ENCODE measurements at places on chromosomes 13 and 19.

DNA sequence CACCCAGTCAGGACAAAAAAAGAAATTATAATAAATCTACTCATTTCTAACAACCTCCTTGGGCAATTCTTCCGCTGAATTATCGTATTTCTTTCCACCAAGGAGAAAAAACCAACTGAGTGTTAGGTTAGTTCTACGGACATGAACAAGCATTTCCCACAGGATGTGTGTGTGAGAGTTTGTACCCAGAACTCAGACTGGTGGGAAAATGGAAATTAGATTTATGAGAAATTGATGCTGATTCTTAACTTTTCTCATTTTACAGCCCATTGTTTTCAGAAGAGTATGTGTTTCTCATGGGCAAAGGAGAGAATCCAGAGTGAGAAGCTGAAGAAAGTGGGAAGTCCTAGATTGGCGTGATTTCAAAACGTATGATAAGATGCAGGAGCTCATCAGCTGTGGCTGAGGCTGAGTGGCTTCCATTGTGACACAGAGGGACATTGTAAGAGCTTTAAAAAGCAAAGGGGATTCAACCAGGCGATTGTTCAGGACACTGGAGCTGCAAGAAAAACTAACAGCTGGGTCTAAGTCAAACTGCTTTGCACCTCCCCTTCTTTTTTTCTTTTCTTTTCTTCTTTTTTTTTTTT lies 184.7 kb upstream of the ARGLU1 start:
- DNase-seq: no peak

DNA sequence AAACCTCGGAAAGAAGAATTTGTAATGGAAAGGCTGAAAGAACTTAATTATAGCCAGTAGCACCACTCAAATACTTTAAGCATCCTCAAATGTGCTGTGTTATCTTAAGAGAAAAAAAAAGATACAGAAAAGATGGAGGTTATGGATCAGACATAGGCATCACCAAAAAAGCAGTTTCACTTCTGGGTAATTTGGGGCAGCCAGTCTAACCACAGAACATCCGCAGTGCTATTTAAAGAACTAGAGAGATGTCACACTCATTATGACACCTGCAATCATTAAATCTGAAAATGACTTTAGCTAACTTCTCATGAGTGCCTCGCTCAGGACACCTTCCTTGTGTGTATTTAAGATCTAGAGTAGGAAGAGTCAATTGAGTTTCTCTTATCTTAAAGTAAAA lies 211.8 kb downstream of the RBM26 start:
- no peak for DNase-seq

GRCh38 chr13:109111141-109111540 lies 481.7 kb downstream of the MYO16 start:
- DNase-seq: no peak

DNA sequence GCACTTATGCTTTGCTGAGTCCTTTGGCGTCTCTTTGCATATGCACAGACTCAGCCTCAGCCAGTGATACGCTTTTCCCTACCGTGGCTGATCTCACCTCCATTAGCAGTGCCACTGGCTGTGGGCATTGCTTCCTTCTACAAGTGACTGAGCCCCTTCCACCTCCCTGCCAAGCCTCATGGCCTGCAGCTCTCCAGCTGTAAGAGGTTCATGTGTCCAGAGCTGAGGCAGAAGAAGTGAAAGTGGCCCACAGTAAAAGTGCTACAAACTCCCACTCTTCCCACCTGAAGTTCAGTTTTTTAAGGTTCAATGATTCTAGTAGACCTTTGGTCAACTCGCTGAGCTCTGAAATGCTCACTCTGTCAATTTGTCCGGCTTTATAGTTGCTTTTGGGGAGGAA lies 44.7 kb downstream of the SMARCA4 start:
- DNase-seq: no peak

- DNase-seq: peak; percentile 90
Measured at GRCh38 chr19:47370045-47370611, 21.0 kb downstream of the DHX34 start.

DNA sequence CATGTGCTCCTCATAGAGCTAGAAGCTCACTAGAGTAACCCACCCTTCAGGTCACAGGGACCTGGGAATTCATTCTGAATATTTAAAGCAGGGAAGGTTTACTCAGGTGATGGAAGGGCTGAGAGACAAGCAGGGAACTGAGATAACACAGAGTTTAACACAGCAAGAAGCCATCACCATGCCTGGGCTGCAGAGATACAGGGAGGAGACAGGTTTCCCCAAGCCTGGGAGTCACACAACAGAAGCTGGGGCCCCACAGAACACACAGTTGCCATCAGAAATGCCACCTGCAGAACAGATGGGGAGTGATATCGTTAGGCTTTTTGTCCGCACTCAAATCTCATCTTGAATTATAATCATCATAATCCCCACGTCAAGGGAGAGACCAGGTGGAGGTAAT lies 7.9 kb upstream of the CYSLTR2 start:
- no peak for DNase-seq

- no peak for DNase-seq
Measured at GRCh38 chr13:64801768-64802167, 2428.4 kb downstream of the PCDH9 start.

DNA sequence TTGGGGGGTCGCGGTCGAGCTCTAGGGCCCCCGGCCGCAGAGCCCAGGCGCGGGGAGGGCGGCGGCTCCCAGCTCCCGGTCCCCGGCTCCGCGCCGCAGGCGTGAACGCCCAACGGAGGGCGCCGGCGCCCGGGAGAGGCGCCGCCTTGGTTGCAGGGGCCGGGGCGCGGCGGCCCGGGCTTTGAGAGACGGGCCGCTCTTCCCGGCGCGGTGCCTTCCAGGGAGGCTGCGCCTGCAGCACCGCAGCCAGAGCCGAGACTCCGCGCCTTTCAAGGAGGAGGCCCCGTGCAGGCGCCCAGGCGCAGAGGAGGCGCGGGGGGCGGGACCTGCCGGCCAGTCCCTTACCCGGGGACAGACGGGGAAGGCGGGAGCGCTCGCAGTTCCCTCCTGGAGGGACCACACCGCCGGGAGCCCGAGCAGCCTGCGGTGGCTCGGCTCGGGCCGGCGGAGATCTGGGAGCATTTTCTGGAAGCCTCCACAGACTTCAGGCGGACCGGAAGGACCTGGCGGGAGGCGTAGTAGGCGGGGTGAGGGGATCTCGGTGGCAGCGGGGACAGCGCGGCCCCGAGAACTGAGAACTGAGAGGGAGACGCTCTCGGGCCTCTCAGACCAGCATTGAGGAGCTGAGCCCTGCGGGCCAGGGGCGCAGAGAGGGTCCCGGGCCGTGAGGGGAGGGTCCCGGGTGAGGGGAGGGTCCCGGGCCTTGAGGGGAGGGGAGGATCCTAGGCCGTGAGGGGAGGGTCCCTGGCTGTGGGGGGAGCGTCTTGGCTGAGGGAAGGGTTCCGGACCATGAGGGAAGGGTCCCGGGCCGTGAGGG lies 25.5 kb upstream of the MCF2L start:
- peak; percentile 26 for DNase-seq

DNA sequence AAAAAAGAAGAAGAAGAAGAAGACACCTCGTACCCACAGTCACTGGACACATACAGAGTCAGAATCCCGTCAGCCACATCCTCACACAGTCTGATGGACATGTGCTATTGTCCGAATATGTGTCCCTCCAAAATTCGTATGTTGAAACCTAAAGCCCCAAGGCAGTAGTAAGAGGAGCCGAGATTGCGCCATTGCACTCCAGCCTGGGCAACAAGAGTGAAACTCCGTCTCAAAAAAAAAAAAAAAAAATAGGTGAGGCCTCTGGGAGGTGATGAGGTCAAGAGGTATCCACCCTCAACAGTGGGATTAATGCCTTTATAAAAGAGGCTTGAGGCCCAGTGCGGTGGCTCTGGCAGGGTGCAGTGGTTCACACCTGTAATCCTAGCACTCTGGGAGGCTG lies 2.6 kb upstream of the DENND1C start:
- DNase-seq: no peak

DNA sequence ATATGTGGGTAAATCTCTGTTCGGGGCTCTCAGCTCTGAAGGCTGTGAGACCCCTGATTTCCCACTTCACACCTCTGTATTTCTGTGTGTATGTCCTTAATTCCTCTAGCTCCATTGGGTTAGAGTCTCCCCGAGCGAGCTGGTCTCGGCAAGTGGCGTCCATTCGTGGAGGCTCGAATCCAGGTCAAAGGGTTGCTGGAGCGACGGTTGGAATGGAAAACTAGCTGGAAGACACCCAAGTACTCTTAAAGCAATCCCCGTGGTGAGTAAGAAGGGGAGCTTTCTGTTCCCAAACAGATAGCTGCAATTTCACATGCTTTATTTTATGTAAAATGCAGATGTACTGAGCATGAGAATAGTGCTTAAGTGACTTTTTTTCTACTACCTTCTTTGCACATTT lies 277.5 kb upstream of the SGCG start:
- no peak for DNase-seq

- no peak for DNase-seq
Measured at GRCh38 chr13:98220271-98220791, 43.3 kb upstream of the RNF113B start.

GRCh38 chr19:41363371-41363752 lies 587 bp downstream of the B9D2 start:
- no peak for DNase-seq

DNA sequence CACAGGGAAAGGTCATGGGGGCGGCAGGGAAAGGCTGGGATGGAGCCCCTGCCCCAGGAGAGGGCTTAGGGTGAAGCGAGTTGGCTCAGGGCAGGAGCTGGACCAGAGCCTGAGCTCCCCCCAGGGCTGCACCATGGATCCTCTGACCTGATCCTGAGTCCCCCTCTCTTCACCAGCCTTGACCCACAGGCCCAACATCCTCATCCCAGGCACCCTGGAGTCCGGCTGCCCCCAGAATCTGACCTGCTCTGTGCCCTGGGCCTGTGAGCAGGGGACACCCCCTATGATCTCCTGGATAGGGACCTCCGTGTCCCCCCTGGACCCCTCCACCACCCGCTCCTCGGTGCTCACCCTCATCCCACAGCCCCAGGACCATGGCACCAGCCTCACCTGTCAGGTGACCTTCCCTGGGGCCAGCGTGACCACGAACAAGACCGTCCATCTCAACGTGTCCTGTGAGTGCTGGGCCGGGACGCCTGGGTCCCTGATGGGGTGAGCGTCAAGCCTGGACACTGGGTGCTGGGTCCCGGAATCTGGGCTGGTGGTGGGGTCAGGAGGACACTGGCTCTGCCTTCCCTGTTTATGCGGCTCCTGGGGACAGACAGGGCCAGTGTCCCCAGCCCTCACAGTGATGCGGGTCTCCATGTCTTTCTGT lies 842 bp downstream of the SIGLEC9 start:
- no peak for DNase-seq

- no peak for DNase-seq
Measured at GRCh38 chr19:7705387-7706187, 3.7 kb upstream of the FCER2 start.

DNA sequence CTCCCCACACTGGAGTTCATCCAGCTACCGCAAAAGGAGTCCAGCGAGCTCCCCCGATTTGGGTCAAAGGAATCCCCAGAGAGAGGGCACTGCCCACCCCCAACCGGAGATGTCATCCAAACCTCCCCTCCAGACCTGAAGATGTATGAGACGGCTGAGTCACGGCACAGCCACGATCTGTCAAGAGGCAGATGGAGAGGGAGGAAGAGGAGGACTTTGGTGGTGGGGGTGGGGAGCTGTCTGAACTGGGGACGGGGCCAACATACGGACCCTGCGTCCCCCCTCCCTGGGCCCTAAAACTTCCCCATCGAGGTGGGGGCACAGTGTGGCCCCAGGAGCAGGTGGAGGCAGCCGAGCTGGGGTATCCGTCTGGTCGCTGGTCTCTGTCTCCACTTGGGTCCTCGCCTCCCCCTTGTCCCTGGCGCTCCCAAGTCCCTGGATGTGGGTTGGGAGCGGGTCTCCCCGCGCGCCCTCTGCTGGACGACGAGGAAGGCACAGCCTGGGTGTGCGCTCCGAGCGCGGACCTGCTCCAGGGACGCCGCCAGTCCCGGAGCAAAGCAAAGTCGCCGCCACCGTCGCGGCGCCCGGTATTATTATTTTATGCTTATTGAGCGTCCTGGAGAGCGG lies 3.8 kb downstream of the PDE4A start:
- peak; percentile 77 for DNase-seq

GRCh38 chr19:17244618-17245534 lies 843 bp downstream of the NR2F6 start:
- no peak for DNase-seq

DNA sequence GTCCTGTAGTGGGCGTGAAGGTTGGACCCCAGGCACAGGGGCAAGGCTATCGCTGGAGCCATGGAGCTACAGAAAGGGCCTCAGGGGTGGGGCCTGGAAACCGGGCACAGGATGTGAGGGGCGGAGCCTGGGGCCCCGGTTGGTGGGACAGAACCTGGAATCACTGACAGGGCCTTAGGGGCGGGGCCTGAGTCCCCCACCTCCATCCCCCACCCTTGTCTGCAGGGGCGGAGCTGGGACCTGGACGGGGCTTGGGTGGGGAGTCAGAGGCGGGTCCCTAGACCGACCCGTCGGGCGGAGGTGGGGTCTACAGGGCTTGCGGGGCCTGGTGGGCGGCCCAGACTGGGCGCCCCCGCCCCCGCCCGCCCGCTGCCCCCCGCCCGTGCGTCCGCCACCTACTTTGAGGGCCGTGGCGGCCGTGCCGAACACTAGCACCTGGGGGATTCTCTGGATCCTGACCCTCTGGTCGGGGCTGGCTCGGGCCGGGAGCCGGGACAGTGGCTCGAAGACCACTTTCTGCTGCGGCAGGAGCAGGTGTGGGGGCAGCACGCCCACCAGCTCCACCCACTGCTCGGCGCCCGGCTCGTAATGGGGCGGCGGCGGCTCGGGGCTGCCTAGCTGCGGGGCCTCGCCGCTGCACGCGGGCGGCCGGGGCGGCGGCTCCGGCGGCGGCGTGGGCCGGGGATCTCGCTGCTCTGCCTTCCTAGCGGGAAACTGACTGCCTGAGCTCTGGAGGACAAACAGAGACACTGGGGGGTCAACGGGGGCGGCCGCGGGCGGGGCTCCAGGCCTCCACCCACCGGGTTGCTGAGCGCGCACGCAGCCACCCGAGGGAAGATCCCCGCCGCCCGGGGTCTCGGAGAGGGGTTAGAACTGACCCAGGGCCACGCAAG lies 26.3 kb downstream of the DCAF15 start:
- DNase-seq: peak; percentile 40

GRCh38 chr13:52862358-52863206 lies 14.1 kb upstream of the PCDH8 start:
- no peak for DNase-seq

DNA sequence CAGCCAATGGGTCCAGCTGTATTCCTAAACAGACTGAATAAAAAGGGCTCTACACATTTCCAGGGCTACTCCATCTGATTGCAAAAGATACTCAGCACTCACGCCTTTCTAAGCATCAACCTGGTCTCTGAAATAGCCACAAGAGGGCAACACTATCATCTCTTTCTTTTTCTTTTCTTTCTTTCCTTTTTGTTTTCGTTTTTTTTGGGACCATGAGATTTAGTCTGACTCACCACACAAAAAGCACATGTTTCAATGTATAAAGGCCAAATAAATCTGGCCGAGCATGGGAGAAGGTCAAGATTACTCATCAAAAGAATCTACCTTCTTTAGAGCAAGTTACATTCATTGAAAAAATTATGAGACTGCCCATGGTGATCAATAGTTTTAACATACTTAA lies 805.6 kb upstream of the ARGLU1 start:
- peak; percentile 53 for DNase-seq

- no peak for DNase-seq
Measured at GRCh38 chr13:24004971-24005370, 107.7 kb upstream of the C1QTNF9B start.

Measured in fibroblast of skin of scalp (primary cell).